ENCODE measurements at places on chromosomes 2 and 18.

GRCh38 chr2:157938556-157938955, 62.4 kb upstream of the ACVR1 start:
- DNase-seq = no peak

- DNase-seq = peak; percentile 86
Measured at GRCh38 chr2:254241-254640, 9.6 kb downstream of the SH3YL1 start.

DNA sequence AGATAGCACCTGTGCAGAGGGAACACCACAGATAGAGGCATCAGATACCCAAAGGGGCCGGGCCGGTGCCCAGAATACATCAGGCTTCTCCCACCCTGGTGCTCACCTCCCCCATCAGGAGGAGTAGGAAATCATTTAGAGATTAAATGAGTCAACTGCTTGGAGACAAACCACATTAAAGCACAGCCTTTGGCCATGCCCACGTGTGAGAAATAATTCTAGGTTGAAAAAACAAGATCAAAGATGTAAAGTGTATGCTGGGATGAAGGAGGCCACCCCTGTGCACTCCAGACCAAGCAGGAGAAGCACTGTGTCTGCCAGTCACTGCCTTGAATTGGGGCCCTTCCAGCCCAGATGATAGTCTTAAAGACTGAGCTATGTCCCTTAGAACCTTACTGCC, 152.8 kb upstream of the ACAA2 start:
- DNase-seq = no peak

GRCh38 chr2:150542692-150543091, 55.2 kb upstream of the RND3 start:
- no peak for DNase-seq

DNA sequence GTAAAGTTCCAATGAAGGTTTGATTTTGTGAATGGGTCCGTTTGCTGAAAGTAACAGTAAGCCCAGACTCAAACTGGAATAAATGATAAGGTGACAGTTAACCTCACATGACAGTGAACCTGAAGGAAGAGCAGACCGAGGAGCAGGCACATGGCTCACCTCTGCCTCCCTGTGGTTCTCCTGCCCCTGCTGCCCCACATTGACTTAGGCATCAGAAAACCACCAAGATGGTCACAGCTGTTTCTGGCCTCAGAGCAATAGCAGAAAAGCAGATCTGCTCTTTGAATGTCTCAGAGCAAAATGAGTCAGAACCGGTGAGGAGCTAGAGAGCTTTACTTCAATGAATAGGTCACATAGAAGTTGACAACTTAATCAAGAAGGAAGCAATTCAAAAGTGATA, 487.6 kb downstream of the METTL4 start:
- DNase-seq = no peak

DNA sequence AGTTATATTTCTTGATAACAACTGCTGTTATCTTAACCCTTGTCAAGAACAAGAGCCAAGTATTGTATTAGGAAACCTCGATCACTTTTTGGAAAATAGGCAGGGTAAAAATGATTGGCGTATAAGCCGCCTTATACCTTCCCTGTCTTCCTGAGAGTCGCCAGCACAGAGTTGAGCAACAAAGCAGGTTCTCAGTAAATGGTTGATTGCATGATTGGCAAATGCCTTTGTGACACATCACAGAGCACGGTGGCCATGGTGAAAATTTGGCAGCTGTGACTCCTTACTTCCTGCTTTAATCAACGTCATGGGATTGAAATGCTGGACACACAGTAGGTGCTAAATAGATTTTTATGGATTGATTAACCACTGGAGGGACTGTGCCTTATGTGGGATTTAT, 3.9 kb upstream of the KLHL29 start:
- DNase-seq = peak; percentile 17

DNA sequence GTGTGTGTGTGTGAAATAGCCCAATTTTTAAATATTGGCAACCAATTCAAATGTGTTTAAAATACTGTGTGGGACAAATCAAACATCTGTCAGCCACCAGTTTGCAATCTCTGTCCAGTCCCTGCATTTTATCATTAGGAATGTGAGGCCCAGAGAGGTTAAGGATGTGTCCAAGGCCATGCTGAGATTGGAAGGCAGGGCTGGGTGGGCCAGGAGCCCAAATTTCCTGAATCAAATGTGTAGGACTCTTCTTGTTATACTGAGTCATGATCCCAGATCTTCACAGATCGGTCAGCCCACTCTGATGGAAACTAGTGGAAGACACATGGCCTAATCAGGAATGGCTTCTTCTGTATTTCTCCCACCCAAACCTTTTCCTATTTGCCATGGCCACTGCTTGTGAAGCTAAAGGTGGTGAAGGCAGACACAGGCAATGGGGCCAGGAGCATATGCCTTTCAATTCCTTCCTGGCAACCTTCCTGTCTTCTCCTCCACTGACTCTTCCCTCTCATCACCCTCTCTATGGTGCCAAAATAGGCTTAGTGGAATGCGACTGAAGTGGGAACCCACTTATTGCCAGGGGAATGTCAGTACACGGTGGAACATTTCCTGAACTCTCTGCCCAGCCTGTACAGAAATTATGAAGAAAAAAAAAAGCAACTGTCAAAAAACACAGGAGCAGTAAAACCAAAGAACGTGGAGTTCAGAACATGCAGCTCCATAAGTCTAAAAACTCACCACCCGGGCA, 35.5 kb downstream of the ZEB2 start:
- no peak for DNase-seq

- no peak for DNase-seq
Measured at GRCh38 chr2:150620855-150621254, 133.4 kb upstream of the RND3 start.

- DNase-seq = no peak
Measured at GRCh38 chr2:150234787-150235446, 252.6 kb downstream of the RND3 start.

DNA sequence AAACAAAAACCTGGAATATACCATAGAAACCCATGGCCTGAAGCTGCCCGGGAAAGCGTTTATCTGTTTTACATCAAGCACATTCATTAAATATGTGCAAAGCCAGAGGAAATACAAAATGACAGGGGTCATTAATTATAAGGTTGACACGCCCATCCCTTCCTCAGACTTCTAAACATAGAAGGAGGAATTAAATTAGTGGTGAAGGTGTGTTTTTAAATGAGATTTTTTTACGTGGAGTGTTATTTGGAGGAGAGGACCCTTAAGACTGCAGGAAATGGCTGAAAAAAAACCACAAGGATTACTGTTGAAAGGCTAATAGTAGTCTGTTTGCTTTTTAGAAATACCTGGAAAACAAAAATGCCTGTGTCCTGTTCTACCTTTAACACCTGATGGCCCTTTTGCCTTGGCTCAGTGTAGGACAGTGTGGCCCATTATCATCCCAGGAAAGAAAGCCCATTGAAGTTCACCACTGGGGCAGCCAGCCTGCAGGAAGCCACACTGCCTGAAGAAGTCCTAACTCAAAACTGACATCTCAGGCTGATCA, 123.2 kb downstream of the EPHA4 start:
- peak; percentile 69 for DNase-seq

GRCh38 chr18:63439334-63439733, 17.1 kb upstream of the VPS4B start:
- DNase-seq = peak; percentile 67

DNA sequence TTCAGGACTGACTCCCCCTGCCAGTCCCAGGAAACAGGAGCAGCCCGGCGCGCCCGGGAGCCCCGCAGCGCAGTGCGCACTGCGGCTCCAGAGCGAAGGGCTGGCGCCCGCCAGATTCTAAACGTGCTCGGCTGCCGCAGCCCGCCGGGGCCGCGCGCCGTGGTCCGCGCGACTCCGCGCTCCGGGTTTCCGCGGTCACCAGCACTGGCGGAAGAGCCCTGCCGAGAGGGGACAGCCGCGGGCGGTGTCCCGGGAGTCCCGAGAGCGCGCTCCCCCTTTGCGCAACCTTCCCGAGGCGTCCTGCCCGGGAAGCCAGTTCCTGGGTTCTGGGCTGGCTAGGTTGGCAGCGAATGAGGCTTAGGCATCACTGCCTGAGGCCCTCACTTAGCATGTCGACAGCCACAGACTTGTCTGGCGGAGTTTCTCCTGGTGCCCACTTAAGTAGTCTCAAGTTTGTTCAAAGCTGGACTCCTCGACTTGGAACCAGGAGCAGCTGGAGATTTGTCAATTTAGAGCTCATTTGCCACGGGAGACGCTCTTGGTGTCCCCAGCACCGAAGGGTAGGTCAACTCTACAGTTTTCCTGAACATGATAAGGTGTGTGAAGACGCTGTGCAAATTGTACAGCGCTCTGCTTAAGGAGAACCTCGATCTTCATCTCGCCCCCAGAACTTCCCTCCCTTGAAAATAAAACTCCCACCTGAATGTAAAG, 1.5 kb upstream of the VSNL1 start:
- DNase-seq = peak; percentile 87

DNA sequence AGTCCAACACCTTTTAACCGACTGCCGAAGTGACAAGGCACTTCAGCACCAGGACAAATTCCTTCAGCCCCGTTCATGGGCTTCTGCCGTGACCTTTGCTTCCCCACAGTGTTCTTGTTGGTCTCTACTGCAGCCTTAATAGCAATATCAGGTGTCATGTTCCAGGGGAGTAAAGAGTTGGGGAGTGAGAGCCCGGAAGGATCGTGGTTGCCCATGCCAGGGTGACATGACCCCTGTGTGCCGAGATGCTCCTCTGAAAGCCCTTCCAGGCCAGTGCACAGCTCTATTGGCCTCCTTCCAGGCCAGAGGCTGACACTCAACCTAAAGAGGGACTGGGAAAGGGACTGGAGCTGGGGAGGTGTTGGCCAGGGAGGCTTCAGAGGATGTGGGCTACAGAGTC, 279.2 kb downstream of the CYRIA start:
- peak; percentile 54 for DNase-seq

DNA sequence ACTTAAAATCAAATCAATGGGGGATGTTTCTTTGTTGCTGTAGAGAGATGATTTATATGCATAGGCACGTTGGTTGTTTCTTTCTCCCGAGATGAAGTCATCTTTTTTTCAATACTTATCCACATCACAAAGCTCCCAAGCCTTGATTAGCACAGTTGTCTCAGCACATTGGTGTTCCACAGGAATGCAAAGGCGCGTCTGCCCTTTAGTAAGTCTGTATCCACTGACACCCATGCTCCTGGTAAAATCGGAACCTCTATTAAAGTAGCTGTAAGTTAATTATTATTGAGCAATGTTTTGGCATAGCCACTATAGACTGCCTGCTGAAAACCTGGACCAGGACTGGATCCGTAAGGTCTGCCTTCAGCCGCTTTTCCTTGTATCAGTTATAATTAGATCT, 77.6 kb upstream of the RBM44 start:
- no peak for DNase-seq

GRCh38 chr2:110905217-110905616, 172.8 kb downstream of the ACOXL start:
- no peak for DNase-seq

- DNase-seq = peak; percentile 65
Measured at GRCh38 chr2:205754924-205755321, 72.6 kb downstream of the NRP2 start.

DNA sequence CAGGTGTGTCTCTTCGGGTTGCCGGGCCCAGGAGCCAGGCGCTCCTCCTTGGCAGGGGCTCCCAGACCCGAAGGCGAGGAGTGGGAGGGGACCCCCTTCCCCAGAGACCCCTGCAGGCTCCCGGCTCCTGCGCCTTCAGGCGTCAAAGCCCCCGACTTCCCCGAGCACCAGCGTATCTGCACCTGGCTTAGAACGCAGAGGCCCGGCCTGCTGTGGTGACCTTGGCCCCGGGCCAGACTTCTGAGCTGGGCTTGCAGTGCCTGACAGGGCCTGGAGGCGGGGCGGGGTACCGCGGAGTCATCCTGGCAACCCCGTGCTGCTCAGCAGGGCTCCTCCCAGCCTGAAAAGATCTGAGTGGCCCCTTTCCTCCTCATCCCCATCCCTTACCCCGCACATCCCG, 27.0 kb downstream of the SKA1 start:
- peak; percentile 57 for DNase-seq

DNA sequence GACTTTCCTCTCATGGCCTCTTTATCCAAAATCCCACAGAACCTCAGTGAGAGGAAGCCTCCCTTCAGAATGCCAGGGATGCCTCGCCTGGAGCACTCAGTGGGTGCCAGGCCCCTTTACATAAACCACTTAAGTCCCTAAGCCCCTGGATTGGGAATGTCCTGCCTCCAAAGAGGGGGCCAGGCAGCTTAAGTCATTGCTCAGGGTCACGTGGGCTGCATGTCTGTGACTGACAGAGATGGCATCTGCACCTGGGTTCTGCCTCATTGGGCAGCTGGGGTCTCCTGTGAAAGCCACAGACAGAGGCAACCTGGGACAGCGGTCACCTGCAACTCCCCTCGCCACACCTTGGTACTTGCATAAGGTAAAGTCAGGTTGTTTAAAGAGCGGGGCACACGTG, 93.5 kb downstream of the MYT1L start:
- DNase-seq = no peak

DNA sequence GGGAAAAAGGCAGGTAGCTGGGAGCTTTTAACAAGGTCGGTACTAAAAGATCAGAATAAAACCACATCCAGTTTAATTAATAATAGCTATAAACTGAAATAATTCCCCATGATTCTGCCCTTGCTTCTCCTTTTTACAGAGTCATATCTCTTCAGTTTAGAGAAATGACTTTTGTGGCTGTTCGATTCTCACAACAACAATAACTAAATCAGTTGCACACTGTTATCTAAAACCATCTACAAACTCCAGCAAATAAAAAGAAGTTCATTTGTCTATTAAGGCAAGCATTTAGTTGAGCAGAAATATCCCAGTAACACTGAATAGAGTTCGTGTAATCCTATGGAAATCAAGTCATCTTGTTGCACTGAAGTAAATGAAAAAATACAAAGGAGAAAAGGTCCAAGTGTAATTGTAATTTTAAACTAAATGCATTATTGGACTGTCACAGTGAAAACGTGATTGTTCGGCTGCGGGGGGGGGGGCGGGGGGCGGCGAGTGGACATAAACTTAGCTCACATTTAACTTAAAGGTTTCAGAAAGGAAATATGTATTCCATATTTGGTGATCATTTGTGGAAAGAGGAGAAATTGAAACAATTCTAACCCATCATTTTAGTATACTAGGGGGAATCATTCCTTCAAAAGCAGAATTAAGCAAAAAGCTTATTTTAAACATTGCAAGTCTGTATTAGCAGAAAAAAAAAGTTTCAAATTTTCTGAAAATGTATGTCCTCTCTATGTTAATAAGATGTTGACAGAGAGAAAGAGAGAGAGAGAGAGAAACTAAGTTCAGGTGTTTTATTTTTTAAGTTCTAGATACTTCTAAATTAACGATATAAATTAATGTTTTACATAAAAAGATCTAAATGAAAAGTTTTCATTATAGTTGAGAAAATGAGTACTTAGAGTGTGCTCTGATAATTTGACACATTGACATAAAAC, 144.5 kb downstream of the MEIS1 start:
- no peak for DNase-seq

- DNase-seq = no peak
Measured at GRCh38 chr2:241007880-241008710, 9.7 kb downstream of the SNED1 start.

DNA sequence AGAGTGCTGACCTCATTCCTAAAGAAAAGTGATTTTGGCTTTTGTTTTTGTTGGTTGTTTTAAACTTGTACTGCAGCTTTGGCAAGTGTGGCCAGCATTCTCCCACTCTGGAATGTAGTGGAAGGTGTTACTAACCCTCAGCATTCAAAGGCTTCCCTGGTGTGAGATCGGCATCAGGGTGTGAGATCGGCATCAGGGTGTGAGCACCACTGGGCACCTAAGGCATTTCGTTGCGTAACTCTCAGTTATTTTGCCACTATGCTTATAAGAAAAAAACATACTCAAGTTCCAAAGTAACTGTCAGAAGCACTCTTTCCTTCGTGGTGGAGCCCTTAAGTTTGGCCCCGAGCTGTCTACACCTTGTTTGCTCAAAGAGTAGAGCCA, 1.7 kb downstream of the CYBRD1 start:
- DNase-seq = no peak

Data from DMS79 treated with DMSO at 0.1 percent for 48 hours (cell line).